ENCODE measurements at places on chromosomes 7 and 10. TPM values are rescaled to one million over a fixed set of nuclear protein-coding genes. Genes with fewer than 3 reads are reported as not detected.

Gene CD36
- 4.2 TPM for total RNA-seq

DNA sequence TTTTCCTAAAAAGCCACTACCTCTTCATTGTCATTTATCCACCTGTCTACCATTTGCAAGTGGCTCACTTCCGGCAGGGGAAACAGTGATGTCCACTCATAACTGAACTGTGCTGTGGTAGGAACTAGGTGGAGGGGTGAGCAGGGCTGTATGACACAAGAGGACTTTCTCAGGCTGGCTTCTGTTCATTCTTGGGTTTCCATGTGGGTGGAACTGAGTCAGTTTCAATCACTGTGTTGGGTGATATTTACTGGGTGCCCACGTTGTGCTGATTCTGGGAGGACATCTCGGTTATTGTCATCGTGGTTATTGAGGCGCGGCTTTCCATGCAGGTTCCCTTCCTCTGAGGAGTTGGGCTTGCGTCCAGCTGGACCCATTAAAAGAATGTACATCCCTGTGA is 38.8 kb downstream of the RAMP3 start:
- no peak for ATAC-seq

GRCh38 chr10:11285171-11285570 is 267.5 kb downstream of the CELF2 start:
- no peak for ATAC-seq

Gene PNLIPRP3
- total RNA-seq: 1.2 TPM

Gene PPP1R17
- total RNA-seq: not detected

GRCh38 chr7:118711688-118712087 is 487.2 kb downstream of the ANKRD7 start:
- ATAC-seq: no peak

DNA sequence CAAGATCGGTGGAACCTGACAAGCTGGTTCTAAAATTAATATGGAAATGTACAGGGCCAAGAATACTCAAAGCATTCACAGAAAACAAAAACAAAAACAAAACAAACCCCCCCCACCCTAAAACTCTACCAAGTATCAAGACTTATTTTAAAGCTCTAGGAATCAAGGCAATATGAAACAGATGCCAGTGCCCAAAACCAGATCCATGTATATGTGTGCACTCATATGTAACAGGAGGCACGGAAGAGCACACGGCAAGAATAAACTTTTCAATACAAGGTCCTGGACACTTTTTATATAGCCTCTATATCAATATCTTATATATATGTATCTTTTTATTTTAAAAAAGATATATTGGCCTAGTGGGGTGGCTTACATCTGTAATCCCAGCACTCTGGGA is 35.5 kb downstream of the KDM7A start:
- ATAC-seq: no peak

GRCh38 chr10:45374350-45375052 is 485 bp downstream of the ALOX5 start:
- peak; percentile 56 for ATAC-seq

Gene IGF2BP3
- 3.9 TPM for total RNA-seq
